ENCODE measurements at places on chromosomes 11 and 22. TPM values are rescaled to one million over a fixed set of nuclear protein-coding genes. Genes with fewer than 3 reads are reported as not detected.

Gene IGLL1
- total RNA-seq: not detected

Gene PARVA
- 30.2 TPM for total RNA-seq

Gene IFITM2
- total RNA-seq: 54.7 TPM

Gene KRTAP5-9
- total RNA-seq: not detected

Gene CRYAB
- 5.9 TPM for total RNA-seq

Gene MOV10L1
- 0.12 TPM for total RNA-seq

Gene KRTAP5-8
- total RNA-seq: not detected

Gene SGSM1
- total RNA-seq: not detected

Gene SLC37A2
- total RNA-seq: 2.7 TPM

Gene MUC5AC
- total RNA-seq: not detected

Gene PTPN5
- 0.07 TPM for total RNA-seq

Gene USP47
- 21.3 TPM for total RNA-seq

Gene THY1
- total RNA-seq: 6.4 TPM

Gene MYOD1
- not detected for total RNA-seq

Gene LIMK2
- total RNA-seq: 30.5 TPM

Gene UPK3A
- total RNA-seq: 2.0 TPM

Gene PHRF1
- total RNA-seq: 24.2 TPM

Data from epithelial cell of proximal tubule (primary cell).